Activated B cell treated with CpG ODN at 0.5 μM for 24 hours (primary cell): ENCODE measurements at places on chromosomes 2 and 18. TPM values are rescaled to one million over a fixed set of nuclear protein-coding genes. Genes with fewer than 3 reads are reported as not detected.

The SGPP2 gene
- 12.4 and 12.7 TPM in 2 replicates for total RNA-seq

The SH3RF3 gene
- total RNA-seq: 0.07 and 0.09 TPM in 2 replicates

- H3K4me3 ChIP-seq: peak overlapping the region; percentile 85
- peak overlapping the region; percentile 18 for H3K27ac ChIP-seq
- peaks cover 27% of the 10 kb centered on the region for H3K4me1 ChIP-seq
Observed at GRCh38 chr2:174326161-174327020, 8.4 kb upstream of the SP9 start.

The ANKRD62 gene
- total RNA-seq: not detected in 2 replicates

GRCh38 chr2:169767243-169767888 is 31.3 kb upstream of the SSB start:
- H3K27ac ChIP-seq: no peak overlapping the region
- H3K4me3 ChIP-seq: peak overlapping the region; percentile 24
- no peaks in the 10 kb centered on the region for H3K36me3 ChIP-seq
- H3K27me3 ChIP-seq: peaks cover 13% of the 10 kb centered on the region
- H3K4me1 ChIP-seq: peaks cover 13% of the 10 kb centered on the region
- DNase-seq: no peak

The EPC2 gene
- total RNA-seq: 52.1 and 52.6 TPM in 2 replicates

The RMDN2 gene
- 7.0 TPM in 2 replicates for total RNA-seq

GRCh38 chr2:121617042-121617599 is 32.1 kb downstream of the CLASP1 start:
- no peak for DNase-seq
- peaks cover 22% of the 10 kb centered on the region for H3K36me3 ChIP-seq
- H3K27me3 ChIP-seq: no peaks in the 10 kb centered on the region
- H3K27ac ChIP-seq: no peak overlapping the region
- H3K4me1 ChIP-seq: peaks cover 5% of the 10 kb centered on the region

The TGIF1 gene
- total RNA-seq: 76.3 and 90.3 TPM in 2 replicates

DNA sequence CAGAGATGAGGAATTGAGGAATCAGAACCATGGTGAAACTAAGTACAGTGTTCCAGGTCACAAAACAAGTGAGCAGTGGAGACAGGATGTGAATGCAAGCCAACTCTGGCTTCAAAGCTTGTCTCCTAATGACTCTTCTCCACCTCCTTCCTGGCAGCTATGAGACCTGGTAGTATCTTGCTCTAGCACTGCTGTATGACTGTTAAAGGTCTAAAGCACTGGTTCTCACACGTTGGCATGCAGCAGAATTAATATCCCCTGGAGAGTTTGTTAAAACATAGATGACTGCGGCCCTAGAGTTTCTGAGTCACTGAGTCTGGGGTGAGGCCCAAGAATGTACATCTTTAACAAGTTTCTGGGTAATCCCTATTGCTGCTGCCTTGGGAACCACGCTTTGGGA is 63.3 kb downstream of the SUCLG1 start:
- no peak for DNase-seq
- no peaks in the 10 kb centered on the region for H3K36me3 ChIP-seq
- no peak overlapping the region for H3K27ac ChIP-seq
- H3K4me1 ChIP-seq: no peaks in the 10 kb centered on the region
- H3K4me3 ChIP-seq: no peak overlapping the region
- peaks cover 9% of the 10 kb centered on the region for H3K27me3 ChIP-seq

DNA sequence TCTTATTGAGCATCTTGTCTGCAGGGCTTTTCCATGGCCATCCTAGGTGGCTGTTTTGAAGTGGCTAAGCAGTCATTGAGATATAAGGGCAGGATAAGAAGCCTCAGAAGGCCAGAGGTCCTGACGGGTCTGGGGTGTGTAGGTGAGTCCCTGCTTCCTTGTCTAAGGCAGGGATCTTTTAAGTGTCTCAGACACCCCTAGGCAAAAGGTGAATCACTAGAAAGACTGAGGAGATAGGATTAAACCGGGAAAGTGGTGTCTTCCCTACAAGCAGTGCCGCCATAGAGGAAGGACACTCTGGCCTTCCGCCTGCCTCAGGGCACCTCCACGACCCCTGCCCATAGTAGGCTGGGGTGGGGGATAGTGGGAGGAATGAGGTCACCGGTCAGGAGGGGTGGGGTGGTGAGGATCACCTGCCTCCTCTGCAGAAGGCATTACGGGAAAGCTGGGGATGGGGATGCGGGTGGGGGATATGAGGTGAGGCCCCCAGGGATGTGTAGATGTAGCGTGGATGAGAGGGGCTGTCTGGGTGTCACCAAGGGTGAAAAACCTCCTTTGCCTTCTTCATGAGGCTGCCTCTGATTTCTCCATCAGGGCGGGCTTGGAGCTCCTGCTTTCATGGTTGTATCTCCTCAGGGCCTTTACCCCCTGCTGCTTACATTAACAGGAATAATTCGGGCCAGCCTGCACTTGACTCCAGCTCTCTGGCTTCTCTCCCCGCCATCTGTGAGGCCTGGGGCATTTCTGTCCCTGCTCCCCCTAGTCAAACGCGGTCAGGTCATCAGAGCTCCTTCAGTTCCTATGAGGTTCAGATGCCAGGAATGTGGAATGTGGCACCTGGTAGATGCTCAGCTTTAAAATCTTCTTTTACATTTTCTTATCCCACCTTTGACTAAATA is 244.0 kb downstream of the DYSF start:
- H3K27ac ChIP-seq: no peak overlapping the region
- no peaks in the 10 kb centered on the region for H3K4me1 ChIP-seq
- no peaks in the 10 kb centered on the region for H3K36me3 ChIP-seq
- DNase-seq: no peak
